Cardiac muscle cell (in vitro differentiated cells and primary cell): ENCODE measurements at places on chromosomes 11 and 22.
A peak's percentile ranks its signal among the peaks of the same experiment; 100 is the strongest.

- DNase-seq: no peak
These were observed 10.3 kb downstream of the SRSF8 start for GRCh38 chr11:95076981-95077380.

DNA sequence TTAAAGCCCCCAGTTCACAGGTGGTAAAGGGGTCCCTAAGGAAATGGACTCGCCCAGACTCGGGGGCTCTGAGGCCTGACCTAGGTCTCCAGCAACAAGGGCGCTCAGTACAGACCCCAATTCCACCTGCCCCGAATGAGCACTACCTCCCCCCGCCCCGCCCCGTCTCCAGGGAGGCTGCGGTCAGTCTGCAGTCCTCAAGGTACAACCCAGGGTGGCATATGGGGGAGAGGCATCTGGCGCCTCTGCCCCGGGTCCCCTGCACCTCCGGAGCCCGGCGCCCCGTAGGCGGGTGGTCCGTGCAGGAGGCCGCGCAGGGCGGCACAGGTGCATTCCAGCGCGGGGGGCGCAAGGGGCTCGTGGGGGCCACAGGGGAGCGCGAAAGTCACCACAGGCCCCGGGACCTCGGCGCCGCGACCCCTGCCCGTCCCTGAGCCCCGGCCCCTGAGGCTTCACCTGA, 361 bp downstream of the CTSD start:
- DNase-seq: no peak

DNA sequence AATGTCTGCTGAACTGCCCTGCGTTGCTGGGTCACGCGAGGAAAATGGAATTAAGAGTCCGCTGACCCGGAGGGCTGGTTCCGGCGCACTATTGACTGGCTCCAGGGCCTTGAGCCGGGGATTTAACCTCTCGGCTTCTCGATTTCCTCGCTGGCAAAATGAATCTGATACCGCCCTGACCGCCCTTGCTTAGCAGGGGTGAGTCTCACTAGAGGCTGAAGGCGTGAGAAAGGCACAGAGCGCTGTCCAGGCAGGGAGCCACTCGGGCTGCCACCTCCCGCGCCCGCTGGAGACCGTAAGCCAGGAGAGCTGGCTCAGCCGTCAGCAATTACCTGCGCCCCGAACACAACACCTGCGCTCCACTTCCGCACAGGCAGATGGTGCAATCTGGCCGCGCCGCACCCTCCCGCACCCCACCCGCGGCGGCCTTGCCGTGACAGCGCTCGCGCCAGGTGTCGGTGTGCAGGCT, 65.6 kb downstream of the BUD13 start:
- DNase-seq: no peak

DNA sequence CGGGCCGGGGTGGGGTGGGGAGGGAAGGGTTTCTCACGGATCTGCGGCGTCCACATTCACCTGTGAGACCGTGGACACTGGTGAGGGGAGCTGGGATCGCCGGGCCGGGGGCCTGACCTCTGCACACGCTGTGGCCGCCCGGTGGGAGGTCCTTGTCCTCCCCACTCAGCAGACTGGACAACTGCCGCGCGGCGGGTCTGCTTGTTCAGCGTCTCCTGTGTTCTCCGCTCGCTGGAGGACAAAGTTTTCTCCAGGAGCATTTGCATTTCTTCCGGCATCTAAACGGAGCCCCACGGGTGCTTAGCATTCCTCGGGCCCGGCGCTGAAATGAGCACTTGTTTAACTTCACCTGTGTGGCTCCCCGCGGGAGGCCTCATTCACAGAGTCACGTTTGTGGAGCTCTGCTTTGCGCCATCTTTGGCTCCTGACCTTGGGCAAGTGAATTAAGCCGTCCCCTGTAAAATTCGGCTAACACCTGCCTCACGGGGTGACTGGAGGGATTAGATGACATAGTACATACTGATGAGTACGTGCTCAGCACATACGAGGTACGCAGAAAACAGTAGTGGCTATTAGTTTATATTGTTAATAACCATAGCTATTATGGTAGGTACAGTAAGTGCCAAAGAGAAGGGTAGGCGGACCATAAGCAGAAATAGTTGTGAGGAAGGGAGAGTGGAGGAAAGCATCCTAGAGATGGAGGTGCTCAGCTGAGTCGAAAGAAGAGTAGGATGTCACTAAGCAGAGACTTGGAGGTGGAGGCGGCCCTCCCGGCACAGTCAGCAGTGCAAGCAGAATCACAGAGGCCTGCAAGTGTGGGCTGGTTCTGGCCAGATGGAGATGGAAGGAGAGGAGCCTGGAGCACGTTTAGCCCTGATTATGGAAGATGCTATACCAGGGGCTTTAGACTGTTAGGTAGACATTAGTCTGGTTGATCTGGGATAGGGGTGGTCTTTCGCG, 885 bp downstream of the TRMU start:
- peak; percentile 16 for DNase-seq

GRCh38 chr22:20605328-20605727, 97.9 kb downstream of the MED15 start:
- DNase-seq: no peak

- DNase-seq: no peak
These were observed 48.7 kb upstream of the CADM1 start for GRCh38 chr11:115552773-115553438.

- no peak for DNase-seq
These were observed 11.8 kb upstream of the PLAAT2 start for GRCh38 chr11:63574856-63575602.

- DNase-seq: peak; percentile 74
These were observed 11.3 kb upstream of the RHOD start for GRCh38 chr11:67045314-67045713.

- DNase-seq: peak; percentile 35
These were observed 131.4 kb downstream of the DCDC1 start for GRCh38 chr11:31237819-31238760.

GRCh38 chr11:34044664-34045485, 6.7 kb upstream of the CAPRIN1 start:
- DNase-seq: peak; percentile 85

DNA sequence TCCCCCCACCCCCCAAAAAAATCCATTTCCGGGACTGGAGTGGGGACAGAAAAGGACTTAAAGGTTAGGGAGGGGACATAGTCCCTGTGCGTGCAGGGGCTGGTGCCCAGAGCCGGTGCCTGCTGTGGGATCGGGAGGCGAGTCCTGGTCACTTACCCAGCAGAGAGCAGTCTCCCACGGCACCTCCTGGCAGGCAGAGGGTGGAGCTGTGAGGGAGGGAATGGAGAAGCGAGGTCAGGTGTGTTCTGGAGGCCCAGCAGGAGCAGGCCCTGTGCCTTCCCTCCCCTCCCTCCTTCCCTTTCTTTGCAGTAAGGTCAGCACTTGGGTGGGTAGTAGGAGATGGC, 28.4 kb downstream of the SHANK3 start:
- DNase-seq: no peak

- no peak for DNase-seq
These were observed 3.9 kb downstream of the HTATIP2 start for GRCh38 chr11:20367313-20367948.

- DNase-seq: peak; percentile 2
These were observed 239.9 kb downstream of the CNTN5 start for GRCh38 chr11:99260696-99261095.

DNA sequence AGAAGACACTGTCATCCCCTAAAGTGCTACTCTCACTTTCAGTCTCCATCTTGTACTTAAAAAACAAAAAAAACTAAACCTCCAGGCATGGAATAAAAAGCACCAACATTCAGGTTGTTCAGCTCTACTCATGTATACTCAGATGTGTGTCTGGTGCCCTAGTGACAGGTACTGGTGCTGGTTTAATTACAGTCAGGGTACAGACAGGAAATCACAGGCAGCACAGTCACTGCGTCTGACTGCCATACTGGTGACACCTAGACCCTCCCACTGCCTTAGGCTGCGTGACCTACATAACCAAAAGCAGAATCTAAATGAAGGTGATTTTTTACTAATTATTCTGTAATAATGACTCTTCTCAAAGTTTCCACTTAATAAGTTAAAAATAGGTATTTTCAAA, at the start of gene ARHGAP32:
Gene ARHGAP32, minus strand, starts transcription at position 176 of the 400 bp plus-strand sequence. Its CDS starts 127 bp downstream, at position 49.
- DNase-seq: no peak

DNA sequence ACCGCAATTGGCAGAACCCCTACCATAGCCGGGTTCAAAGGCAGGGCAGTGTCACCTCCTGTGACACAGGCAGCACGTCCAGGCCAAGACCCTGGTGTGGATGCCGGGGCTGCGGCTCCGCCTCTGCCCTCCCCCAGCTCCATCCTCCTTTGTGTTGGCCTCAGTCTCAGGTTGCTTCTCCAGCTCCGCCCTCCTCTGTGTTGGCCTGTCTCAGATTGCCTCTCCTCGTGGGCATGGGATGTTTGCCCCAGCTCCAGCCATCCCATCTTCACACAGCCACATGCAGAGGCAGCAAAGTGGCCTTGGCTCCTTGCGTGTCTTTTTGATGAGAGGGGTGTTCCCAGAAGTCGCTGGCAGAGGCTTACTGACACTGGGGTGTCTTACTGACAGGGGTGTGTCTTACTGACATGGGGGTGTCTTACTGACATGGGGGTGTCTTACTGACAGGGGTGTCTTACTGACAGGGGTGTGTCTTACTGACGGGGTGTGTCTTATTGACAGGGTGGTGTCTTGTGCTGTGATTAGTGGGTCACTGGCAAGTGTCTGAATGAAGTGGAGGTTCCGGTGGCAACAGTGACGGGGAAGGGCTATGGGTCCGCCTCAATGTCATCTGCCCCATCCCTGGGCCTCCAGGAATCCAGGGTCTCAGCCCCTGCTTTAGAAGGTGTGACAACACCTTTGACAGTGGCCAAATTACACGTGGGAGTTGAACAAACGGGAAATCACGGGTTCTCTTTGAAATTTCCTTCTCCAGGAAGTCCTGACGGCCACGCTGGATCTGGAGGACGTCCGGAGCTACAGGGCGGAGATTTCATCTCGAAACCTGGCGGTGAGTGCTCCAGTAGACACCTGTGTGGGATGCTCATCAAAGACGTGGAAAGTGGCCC, 24.9 kb downstream of the NADSYN1 start:
- DNase-seq: no peak

- DNase-seq: no peak
These were observed 607.9 kb upstream of the B3GAT1 start for GRCh38 chr11:135019899-135020298.

DNA sequence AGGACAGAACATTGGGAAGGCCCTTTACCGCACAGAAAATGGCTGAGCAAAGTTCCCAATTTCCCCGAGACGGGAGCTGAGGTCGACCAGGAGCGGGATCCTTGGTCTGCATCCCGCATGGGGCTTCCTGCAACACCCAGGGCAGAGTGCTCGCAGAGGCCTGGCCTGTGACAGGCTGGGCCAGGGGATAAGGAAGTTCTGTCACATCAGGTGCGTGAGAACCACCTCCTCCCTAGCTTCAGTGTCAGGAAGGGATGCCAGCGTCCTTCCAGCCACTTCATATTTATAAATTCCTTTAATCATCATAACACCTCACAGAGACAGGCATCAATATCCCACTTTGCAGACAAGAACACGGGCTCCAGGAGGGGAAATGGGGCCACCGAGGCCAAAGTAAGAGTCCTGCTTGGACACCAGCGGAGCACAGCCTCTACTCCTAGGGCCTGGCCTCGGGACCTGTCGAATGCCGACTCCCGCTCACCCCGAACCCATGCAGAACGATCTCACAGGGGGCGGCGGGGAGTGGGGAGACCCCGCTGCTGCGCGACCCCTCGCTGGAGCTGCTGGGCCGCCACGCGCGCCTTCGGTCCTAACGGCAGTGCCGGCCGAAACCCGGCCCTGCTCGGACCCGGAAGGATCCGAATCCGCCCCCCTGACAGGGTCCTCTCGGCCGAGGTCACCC, 532 bp downstream of the BET1L start:
- DNase-seq: no peak

DNA sequence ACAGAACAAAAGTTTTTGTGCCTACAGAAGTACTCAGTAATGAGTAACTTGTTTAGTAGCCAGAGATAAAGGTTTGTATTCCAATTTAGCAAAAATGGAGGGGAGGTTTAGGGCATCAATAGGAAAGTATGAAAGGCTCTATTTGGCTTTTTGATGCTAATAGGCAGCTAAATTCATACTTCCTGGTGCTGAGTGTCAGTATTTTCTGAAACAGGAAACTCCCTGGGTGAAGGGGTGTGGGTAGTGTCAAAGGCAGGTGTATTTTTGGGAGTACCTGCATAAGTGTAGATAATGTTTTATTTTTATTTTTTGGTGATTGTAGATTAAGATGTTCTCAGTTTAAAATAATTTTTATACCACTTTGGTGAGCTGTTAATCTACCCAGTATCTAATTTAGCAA, 29.3 kb upstream of the MMP7 start:
- no peak for DNase-seq

DNA sequence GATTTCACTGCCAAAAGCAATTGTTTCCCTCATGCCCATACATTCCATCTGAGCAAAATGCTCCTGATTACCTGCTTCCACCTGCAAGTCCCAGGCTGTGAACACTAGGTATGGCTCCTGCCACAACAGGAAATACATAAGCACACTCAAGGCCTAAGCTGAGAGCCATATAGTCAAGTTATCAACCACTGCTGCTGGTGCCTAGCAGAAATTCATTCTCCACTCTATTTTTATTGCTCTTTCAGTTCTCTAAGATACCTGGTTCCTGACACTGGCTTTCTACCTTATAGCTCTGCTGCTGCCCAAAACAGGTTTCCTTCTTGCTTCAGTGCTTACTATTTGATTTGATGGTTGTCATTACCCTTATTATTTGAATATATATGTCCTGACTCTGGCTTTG, 31.6 kb downstream of the SLC36A4 start:
- DNase-seq: no peak

DNA sequence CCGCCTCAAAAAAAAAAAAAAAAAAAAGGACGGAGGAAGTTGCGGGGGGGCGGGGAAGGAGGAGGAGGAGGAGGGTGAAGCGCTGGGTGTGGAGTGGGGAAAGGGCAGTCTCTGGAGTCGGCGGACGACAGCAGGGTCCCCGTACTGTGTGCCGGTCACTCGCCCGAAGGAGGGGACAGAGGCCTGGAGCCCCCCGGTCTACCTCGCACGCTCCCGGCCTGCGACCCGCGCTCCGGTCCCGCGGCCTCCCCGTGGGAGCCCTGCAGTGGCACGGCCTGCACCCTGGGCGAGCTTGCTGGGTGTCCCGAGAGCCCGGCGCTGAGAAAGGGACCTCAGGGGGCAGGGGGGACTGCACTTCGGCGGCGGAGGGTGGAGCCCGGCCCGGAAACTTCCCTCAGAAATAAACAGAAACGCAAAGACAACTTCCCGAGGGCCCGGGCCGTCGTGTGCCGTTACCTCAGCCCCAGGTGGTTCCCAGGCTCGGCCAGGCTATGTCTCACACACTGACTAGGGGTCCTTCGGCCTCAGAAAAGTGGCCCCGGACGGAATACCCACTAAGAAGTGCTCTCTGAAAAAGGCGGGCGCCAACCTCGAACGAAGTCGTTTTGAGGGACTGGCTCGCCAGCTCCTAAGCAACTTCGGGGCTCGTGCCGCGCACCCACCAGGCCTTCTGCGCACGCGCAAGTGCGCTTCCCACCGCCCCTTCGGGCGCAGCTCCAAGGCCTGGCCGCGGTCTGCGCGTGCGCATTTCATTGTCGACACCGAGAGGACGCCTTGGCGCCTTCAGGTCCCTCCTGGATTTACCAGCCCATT, at the start of gene MAJIN:
Gene MAJIN, minus strand, starts transcription at position 688 of the 813 bp plus-strand sequence. CDS start 12,703 bp downstream, outside the sequence.
- no peak for DNase-seq

GRCh38 chr11:79547256-79547655, 106.4 kb upstream of the TENM4 start:
- DNase-seq: no peak
